ENCODE measurements at places on chromosomes 5 and 9. TPM values are rescaled to one million over a fixed set of nuclear protein-coding genes. Genes with fewer than 3 reads are reported as not detected.

- DNase-seq = no peak
These were observed 3.6 kb upstream of the RAPGEF1 start for GRCh38 chr9:131743501-131743900.

DNA sequence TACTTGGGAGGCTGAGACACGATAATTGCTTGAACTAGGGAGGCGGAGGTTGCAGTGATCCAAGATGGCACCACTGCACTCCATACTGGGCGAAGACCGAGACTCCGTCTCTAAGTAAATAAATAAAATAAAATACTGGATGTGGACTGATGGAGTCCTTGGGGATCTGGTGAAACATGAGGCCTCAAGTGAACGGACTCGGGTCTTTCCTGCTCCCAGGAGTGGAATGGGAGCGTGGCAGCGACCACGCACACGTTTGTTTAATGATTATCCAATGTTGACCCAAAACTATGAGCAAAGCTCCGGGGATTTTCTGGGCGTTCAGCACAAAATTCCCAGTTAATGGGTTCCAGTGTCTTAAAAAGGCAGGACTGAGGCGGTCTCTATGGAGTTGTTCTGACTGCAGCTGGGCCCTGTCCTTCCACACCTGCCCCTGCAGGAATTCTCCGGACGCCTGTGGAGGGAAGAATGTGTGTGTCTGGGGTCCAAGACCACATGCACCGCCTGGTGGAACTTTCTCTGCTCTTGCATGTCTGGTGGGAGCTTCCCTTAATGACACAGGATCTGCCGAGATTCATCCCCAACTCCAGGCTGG lies 26.6 kb downstream of the NEK6 start:
- no peak for DNase-seq

DNA sequence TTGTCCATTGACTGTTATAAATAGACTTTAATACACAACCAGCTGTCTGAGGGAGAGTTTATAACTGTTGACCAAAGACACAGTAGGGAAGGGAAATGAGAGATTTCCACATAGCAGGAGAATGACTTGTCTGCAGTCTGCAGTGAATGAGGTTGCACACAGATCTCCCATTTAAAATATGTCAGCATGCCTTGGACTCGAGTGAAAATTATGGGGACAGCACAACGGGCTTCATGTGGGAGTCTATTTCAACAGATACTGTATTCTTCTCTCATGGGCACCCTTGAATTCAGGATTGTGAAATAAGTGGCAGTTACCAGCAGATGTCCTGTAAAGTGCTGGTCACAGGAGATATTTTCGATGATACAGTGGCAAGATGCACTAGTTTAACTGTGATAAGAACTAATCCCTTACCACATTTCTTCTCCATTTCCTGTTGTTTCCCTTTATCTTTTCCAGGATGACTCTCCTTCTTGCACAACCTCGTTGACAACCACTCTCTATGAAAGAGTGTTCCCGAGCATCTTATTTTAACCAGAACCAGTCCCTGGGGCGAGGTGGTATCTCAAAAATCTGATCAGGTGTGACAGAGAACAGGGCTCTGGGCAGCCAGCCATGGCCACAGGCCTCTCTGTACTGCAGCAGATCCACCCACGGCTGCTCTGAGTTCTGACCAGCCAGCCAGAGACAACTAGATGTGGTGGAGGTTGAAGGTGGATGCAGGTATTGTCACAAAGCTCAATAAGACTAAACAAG lies 51.5 kb upstream of the MAP3K1 start:
- no peak for DNase-seq

The SPATA31A3 gene
- not detected for total RNA-seq

DNA sequence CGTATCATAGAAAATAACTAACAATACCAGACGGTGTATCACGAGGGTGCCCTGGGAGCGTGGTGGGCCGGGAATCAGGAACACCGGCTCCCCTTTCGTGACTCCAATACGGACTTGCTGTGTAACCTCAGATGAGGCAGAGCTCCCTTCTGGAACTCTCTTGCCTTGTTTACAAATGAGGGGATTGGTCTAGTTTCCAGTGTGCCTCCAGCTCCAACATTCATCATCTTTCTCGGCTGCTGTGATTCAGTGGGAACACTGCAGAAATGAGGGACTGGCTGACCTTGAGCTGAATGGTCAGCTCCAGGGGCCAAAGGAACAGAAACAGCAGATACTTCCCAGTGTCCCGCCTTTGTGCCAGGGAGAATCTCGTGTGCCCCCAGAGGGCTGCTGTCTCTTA lies 22.6 kb upstream of the TGFBI start:
- DNase-seq = no peak

GRCh38 chr9:101232405-101232977 lies 152.3 kb downstream of the BAAT start:
- no peak for DNase-seq

- peak; percentile 65 for DNase-seq
These were observed 2.1 kb upstream of the GLIS3 start for GRCh38 chr9:4301971-4302427.

DNA sequence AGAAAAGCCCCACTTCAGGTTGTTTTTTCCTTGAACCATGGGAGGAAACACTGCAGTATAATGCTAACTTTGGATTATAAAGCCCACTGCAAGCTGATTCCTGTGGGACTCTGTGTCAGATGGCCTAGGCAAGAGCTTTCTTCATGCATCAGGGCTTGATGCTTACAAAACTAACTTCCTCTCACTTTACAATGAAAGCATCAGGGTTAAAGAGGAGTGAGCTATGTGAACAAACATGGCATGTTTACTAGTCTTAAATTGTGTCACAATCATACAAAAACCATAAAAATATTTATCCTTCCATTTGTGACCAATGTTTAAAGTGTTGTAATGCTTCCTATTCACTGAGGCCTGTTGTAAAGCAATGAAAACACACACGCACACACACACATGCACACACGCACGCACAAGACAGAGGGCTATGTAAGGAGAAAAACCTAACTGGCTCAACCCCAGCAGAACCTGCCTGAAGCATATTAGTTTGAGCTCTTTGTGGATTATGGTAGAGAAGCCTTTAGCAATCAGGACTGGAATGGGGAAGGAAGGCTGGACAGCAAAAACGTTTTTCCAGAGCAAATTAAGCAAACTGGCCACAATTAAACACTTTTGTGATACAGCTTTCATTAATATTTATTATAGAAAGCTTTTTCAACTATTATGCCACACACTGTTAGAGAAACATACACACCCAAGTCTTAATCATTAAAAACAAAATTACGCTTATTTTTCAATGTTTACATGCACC lies 122.2 kb downstream of the AUH start:
- DNase-seq = no peak

GRCh38 chr9:131735238-131736128 lies 4.4 kb downstream of the RAPGEF1 start:
- no peak for DNase-seq

The PNPLA7 gene
- total RNA-seq = 18.3 TPM
